Fibroblast of villous mesenchyme (primary cell): ENCODE measurements at places on chromosomes 3 and 15. TPM values are rescaled to one million over a fixed set of nuclear protein-coding genes. Genes with fewer than 3 reads are reported as not detected.

DNA sequence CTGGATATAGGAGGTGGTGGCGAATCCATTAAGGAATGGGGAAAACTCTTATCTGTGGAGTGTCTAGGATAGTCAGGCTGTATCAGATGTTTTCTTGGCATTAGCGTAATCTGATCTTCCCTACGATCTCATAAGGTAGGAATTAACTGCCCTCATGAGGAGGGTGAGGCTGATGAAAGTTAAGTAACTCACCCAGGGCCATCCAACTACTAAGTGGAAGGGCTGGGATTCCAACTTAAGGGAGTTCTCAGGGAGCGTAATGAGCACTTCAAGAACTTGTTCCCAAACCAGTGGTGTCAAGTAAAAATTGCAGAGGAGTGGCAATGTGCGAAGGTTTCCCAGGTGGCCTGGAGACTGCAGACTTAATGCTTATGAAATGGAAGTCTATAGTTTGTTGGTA lies 55.9 kb upstream of the OSBPL11 start:
- peak; percentile 20 for DNase-seq

DNA sequence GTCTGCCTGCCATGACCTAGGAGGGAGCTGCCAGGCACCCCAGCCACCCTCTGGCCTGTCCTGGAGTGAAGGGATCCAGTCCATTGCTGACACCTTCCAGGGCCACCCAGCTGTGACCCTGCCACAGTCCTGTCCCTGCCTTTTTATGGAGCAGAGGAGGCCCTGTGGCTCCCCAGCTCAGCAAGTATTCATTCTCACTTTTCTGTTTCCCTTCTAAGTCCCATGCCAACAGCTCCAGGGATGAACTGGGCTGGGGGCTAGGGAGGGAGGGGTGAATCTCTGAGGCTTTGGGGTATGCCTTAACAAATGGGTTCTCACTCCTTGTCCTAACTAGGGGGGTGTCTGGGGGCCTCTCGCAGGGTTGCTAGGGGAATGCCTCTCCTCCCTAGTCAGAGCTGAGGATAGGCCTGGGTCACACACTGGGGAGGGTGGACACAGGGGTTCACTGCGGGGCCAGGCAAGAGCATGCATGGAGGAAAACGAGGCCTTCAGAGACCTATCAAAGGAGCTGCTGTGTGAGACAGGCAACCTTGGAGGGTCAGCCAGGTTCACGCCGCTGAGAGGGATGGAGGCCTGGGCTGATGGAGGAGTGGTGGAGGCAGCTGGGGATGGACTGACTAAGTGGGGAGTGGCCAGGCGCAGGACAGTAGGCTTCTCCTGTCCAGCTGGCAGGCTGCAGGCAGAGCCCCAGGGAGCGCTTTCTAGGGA lies 31.8 kb downstream of the EPHB3 start:
- no peak for DNase-seq

GRCh38 chr15:47861111-47861903 lies 144.0 kb downstream of the SEMA6D start:
- no peak for DNase-seq

GRCh38 chr3:8793242-8793641 lies 23.8 kb upstream of the OXTR start:
- peak; percentile 37 for DNase-seq

Gene KLHL40
- total RNA-seq, result not detected in 2 replicates

Gene GCSAM
- total RNA-seq, result not detected in 2 replicates

Gene GOLGA8G
- total RNA-seq, result not detected in 2 replicates

Gene ARL8B
- total RNA-seq, result 62.2 and 72.1 TPM in 2 replicates
